ENCODE measurements at places on chromosomes 7 and 10.

DNA sequence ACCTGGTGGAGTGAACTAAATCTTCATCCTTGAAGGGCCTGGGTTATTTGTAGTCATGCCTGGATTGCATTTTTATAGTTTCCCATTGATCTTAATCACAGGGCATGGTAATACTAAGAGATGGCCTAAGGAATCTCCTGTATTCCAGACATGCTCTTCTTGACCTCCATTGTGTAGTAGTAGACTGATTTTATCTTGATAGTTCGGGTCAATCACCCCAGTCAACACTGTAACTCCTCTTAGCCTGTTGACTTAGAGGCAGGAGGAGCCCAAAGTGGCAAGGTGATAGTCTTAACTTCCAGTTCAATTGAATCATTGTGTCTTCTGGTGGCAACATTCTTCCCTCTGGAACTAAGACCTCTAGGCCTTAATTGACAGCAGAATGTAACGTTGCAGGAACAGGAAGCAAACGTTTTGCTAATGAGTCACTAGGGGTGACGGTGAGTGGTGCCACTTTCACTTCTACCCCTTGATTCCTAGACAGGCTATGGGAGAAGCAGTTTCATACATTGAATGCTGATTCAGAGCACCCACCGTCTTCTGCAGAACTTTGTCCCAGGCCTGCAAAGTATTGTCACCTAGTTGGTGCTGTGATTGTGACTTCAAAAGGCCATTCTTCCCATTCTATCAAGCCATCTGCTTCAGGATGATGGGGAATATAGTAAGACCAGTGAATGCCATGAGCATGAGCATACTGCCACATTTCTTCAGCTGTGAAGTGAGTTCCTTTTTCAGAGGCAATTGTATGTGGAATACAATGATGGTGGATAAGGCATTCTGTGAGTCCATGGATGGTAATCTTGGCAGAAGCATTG lies 24.0 kb upstream of the PAPSS2 start:
- peak; percentile 41 for DNase-seq

GRCh38 chr10:114967071-114967470 lies 29.1 kb downstream of the TRUB1 start:
- DNase-seq, result no peak

DNA sequence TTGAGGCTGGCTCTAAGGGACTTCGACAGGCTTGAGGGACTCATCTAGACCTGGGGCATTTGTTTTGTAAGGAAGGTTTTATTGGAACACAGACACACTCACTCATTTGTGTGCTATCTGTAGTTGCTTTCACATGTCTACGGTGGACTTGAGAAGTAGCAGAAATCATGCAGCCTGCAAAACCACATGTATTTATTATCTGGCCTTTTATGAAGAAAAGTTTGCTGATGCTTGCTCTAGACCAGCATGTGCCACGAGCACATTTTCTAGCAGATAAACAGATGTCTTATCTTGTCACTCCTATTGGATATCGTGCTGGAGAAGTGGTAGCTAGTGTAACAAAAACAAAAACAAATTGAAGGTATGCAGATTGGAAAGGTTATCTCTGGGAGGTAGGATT lies 9.8 kb downstream of the UPP1 start:
- no peak for DNase-seq

GRCh38 chr7:135798095-135798494 lies 49.5 kb upstream of the FAM180A start:
- no peak for DNase-seq

GRCh38 chr10:86049442-86049841 lies 317.2 kb downstream of the GRID1 start:
- no peak for DNase-seq

GRCh38 chr7:123608991-123609882 lies 7.6 kb downstream of the ASB15 start:
- no peak for DNase-seq

DNA sequence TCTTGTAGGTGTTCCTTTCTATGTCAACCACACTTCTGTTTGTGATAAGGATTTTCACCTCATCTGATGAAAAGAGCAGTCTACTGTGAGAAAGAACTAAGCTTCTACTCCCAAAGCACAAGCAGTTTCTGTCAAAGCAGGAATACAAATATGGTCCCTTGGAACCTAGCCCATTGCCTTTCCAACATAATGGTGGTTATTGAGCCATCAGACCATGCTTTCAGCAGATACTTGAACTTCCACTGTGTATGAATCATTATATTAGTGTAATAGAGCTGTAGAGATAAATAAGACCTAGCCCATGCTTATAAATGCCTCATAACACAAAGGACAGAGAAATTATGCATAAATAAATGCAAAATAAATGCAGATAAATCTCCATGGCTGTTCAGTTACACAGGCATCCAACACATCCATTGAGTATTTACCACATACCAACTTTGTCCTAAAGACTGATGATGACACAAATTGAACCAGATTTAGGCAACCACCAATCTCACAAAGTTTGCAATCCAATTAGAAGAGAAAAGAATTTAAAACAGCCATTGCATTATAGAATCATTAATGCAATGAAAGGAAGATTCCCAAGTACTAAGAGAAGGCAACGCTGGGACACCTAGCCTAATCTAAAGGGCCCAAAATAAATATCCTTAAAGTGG lies 729.4 kb upstream of the C7orf33 start:
- no peak for DNase-seq

- no peak for DNase-seq
Measured at GRCh38 chr10:101832325-101832771, 11.3 kb downstream of the KCNIP2 start.

- DNase-seq, result no peak
Measured at GRCh38 chr7:21011153-21011552, 224.5 kb upstream of the SP8 start.

DNA sequence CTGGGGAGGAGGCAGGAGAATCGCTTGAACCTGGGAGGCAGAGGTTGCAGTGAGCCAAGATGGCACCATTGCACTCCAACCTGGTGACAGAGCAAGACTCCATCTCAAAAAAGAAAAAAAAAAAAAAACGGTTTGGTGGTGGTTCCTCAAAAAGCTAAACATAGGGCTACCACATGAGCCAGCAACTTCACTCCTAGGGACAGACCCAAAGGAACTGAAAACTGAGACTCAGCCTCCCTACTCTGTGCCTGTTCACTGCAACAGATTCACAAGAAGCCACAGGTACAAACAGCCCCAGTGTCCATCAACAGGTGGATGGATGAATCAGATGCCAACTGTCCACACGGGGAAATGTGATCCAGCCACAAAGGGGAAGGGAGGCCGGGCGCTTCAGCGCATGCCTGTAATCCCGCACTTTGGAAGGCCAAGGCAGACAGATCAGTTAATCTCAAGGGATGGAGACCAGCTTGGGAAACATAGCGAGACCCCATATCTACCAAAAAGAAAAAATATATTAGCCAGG lies 79.1 kb upstream of the TNRC18 start:
- DNase-seq, result no peak

DNA sequence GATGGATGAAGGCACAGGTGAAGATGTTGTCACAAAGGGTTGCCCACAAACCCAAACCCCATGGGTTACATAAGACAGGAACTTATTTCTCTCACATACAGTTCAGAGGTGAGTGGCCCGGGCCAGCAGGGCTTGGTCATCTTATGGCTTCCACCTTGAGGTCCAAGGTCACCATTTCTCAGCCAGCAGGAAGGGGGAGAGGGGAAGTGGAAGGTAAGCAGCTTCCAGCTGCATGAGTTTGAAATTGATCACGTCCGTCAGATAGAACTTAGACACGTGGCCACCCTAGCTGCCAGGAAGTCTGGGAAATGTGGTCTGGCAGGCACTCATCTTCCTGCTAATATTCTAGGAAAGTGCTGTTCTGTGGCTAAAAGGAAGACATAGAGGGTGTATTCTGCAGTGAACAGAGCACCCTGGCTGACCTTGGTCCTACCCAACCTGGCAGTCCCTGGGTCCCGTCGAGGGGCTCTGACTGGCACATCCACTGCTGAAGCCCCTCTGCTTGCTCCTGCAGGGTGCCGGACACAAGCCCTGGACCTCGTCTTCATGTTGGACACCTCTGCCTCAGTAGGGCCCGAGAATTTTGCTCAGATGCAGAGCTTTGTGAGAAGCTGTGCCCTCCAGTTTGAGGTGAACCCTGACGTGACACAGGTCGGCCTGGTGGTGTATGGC lies 49.5 kb downstream of the VWA2 start:
- DNase-seq, result no peak

GRCh38 chr10:2210088-2210487 lies 472.8 kb upstream of the ADARB2 start:
- no peak for DNase-seq

GRCh38 chr10:13847201-13847631 lies 260.5 kb downstream of the PRPF18 start:
- no peak for DNase-seq
